GM18507 (cell line): ENCODE measurements at places on chromosomes 12 and 14.

DNA sequence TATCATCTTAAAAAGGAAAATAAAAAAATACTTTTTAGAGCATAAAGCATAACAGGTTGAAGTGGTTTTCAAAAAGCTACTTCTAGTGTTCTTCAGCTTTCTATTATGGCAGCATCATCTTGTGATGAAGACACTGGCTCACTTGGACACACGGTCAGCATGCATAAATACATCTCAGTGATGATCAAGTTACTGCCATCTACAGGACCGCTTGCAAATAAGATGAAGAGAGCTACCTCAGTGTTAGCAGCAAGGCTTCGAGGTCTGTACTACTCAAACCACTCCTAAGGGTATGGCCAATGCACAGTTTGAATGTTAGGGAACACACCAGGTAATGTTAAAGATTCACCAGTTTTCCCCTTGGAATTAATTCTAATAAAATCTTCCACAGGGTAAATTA lies 58.8 kb downstream of the GALC start:
- DNase-seq, result no peak

DNA sequence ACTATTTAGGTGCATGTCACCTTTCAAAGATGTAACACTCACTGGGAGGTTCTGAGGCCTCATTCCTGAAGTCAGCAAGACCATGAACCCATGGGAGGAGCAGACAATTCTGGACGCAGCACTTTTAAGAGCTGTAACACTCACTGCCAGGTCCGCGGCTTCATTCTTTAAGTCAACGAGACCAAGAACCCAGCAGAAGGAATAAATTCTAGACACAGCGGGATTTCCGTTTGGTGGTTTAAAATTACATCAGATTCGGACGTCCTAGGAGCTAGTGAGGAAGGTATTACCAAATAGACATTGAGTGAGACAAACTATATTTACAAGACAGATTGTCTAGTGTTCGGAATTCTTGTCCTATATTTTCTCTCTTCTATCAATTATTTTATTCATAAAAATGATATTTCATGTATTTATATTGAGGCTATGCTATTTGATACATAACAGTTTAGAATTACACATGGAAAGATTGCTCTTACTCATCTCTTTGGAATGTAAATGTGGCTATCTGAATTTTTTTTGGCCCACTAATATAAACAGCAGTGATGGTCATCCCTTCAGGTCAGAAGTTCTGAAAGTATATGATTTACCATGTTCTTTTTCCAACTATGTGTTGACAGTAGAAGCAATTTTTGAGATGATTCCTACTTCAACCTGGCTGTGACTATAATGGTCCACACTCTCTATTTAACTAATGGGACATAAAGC lies 1973.0 kb upstream of the FLRT2 start:
- no peak for DNase-seq

DNA sequence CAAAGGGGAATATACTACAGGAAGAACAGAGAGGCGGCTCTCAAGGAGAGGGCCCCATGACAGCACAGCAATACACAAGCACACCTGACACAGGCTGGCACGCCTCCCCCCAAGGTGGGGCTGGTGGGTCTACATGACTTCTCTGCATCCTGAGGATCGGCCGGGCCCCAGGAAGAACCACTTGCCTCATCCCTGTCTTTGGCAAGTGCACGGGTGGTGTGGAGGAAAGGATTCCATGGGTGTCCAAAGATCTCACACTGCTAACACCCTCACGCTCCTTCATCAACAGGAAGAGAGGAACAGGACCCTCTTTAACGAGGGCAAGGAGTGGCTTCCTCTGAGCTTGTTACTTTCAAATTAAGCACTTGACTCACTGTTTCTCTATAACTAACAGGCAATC lies 7.3 kb downstream of the VAMP1 start:
- no peak for DNase-seq

- DNase-seq, result no peak
These were observed 21.4 kb downstream of the FAIM2 start for GRCh38 chr12:49882248-49882850.

DNA sequence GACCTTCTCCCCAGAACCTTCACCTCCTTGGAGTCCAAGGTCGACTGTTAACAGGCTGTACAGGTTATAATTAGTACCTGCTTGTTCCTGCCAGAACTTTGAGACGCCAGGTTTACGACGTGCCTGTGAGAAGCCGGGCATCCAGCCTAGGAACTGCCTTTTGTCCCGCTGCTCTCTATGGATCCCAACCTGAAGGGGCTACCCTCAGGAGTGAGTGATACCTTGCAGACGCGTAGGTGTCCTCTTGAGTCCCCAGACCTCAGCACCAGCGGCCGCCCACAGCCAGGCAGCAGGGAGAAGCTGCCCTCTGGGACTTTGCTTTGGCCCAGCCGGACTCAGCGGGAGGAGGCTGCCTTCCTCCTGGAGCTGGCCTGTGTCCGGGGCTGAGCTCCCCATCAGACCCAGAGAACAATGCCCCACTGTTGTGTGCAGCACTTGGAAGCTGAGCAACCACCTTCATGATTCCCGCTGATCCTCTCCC lies 16.2 kb downstream of the SYNE3 start:
- DNase-seq, result no peak

- no peak for DNase-seq
These were observed 13.7 kb upstream of the TCTN1 start for GRCh38 chr12:110600254-110600653.

- DNase-seq, result no peak
These were observed 55.7 kb downstream of the SFSWAP start for GRCh38 chr12:131766382-131767107.

- no peak for DNase-seq
These were observed 8.7 kb upstream of the GALNT6 start for GRCh38 chr12:51399891-51400290.

DNA sequence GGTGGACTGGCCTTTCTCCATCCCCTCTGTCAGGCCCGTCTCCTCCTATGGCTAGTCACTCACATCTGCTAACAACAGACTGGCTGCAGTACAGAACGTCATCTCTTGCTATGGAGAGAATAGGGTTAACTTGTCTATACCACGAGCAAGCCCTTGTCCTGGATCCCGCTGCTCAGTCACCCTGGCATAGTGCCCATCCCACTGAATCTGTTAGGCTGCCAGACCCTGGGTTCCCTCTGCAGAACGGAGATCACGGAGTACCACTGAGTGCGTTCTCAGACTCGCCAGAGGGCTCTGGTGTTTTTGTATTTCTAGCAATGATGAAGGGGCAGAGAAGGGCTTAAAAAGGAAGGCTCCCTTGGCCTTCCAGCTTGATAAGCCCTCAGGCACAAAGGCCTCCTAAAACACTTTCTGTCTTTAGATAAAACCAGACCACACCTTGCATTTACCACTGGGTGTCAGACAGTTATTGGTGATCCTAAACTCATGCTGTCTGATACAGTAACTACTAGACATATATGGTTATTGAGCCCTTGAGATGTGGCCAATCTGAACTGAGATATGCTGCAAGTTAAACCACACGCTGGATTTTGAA lies 6.3 kb upstream of the NRIP2 start:
- no peak for DNase-seq

GRCh38 chr14:89912667-89913211 lies 41.8 kb downstream of the EFCAB11 start:
- DNase-seq, result no peak

DNA sequence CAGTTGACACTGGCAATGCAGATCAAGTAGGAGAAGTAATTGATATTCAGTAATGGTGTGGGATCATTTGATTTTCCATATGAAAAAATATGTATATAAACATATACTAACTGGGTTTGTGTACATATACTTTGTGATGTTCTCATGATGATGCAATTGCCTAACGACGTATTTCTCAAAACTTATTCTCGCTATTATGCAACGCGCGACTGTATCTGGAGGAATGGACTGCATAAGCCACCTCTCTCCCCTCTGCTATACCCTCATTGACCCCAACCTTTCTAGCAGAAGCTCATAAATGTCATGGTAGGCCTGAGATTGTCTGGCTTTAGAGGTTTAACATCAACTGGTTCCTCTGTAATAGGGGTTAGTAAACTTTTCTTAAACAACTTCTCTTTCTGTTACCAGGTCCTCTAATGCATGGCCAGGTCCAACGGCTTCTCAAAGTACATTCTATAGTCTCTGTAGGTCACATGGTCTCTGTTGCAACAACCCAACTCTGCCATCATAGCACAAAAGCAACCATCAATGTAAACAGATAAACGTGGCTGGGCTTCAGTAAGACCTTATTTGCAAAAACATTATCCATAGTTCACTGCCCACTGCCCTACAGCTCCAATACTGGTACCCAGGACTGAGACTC lies 59.3 kb downstream of the FOXN3 start:
- no peak for DNase-seq

GRCh38 chr12:130026608-130027176 lies 122.9 kb upstream of the TMEM132D start:
- DNase-seq, result no peak

- no peak for DNase-seq
These were observed 8.7 kb upstream of the GPR132 start for GRCh38 chr14:105073720-105074600.

DNA sequence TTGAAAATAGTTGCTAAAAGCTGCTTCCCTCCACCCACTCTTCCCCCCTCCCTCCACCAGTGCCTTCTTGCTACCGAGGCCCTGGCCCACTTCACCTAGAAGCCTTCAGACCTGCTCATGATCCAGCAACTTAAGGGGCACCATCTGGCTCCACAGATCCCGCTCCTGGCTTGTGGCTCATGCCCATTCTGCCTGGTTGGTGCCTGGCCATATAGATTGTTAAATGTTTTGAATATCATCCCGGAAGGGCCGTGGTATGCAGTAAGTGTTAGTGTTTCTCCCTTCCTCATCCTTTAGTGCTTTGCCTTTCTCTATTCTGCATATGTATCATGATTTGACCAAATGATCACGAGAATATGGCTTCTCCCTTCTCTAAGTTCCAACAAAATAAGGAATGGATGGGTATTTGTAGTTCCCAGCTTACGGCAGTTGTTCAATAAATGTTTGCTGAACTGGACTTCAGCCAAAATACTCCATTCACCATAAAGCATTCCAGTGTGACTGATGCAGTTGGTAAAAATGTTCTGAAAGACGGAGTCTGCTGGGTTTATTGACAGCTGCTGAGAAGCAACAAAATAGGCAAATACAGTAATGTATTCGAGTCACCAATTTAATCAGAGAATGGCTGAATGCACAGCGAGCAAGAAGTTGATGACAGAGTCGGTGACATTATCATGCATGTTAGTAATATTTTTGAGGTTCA lies 30.7 kb downstream of the GRIP1 start:
- no peak for DNase-seq

- DNase-seq, result no peak
These were observed 126.4 kb downstream of the ATP23 start for GRCh38 chr12:58067610-58068387.

DNA sequence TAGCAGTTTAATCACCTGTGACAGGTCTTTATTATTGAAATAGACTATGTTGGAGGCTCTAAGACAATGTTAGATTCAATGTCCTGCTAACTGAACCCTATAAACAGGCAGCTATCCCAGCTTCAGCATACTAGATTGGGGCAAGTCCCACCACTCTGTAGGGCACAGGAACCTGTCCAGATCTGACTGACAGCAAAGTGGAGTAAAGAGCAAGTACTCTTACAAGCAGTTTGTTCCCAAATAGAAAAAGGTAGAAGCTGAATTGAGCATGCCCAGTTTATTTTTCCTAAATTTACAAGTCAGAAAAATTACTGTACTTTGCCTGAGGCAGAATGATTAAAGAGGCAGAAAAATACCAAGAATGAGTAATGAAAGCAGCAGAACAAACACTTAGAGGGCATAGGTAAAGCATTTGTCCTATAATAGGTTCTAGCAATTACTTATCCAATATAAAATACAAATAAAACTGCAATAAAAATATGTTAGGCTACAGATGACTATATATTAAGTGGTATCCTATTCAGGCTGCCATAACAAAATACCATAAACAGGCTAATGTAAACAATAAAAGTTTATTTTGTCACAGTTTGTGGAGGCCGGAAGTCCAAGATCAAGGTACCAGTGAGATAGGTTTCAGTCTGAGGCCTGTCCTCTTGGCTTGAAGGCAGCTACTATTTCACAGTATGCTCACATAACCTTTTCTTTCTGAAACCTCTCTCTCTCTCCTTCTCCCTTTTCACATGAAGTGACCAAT lies 868.2 kb downstream of the C12orf50 start:
- no peak for DNase-seq
